T-helper 22 cell (primary cell): ENCODE measurements at places on chromosomes 16 and 17.

- DNase-seq, result no peak
Measured at GRCh38 chr16:11658896-11659708, 9.2 kb upstream of the SNN start.

DNA sequence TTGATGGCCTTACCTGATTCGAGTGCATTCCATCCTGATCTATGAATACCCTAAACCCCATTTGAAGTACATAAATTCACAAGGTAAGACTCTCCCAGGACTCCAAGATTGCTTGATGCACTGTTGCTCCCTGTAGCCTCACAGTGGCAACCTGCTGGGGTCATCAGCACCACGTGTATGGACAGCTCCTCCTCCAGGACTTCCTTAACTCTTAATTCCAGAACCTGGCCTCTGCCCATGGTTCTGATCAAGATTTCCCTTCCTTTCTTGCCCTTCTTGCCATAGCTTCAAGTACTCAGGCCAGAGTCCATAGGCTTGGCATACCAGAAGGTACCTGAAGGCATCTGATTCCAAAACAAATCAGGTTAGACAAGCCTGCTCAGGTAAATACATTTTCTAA, 34.0 kb upstream of the NLK start:
- no peak for DNase-seq

GRCh38 chr17:31564291-31564690, 172.8 kb downstream of the RAB11FIP4 start:
- DNase-seq, result no peak

DNA sequence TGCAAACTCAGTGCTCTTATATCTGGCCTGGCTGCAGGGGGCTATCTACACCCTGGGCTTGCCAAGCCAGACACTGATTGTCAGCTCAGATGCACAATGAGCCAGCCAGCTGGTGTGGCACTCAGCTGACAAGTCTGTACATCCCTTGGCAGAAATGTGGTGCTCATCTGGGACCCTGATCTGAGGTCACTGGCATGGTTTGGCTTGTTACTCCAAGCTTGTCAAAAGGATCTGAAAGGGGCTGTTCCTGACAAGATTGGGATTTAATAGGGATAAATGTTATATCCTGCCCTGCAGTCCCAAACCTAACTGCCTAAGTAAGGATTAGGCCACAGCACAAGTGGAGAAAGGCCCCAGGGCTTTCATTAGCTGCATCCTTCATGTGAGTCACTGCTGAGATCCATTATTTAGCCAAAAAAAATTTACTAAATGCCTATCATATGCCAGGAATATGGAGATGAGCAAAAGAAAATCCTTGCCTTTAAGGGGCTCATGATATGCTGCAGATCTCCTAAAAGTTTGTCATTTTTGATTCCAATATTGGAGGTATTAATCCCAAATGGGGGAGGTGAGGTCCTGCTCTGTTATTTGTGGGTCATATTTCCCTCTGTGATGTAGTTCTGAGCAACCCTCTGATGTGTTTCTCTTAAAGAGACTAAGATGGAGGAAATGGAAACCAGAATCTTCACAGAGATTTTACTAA, 6.3 kb downstream of the SLC6A2 start:
- DNase-seq, result no peak

- DNase-seq, result no peak
Measured at GRCh38 chr17:3695723-3696411, at the start of gene P2RX5. Gene P2RX5 (minus strand): TSS chr17:3696155. CDS start chr17:3696005, 150 bp downstream.

DNA sequence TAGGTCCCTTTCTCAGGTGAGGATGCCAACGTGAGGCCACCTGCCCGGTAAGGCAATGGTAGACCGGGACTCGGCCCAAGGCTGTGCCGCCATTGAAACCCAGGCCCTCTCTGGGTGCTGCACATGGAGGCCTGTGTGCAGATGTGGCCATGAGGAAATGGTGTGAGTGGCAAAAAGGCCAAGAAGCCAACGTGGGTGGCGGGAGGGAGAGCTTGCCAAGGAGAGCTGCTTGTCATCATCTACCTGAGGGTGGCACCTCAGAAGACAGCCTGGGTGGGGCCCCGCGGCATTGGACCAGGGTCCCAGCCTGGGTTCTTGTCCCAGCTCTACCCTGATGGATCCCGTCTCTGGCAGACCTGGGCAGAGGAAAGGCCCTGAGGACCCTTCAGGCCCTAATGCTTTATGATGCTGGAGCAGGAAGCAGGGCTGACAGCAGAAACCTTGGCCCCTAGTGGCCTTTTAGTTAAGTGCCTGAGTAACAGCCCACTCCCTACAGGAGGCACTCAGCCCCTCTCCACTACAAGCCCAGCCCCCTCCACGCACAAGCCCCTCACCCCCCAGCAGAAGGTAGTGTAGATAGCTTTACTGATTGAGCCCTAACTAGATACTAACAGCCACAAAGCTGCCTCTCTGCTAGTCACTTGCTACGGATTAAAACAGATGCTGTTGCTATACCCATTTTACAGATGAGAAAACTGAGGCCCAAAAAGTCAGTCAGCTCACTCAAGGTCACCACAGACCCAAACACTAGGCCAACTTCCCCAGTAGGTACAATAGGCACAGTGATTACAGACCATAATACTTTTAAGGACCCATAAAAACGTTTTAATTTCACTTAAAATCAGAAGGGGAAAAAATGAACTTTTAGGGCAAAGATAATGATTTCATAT, 26.2 kb upstream of the KIFC3 start:
- no peak for DNase-seq

- no peak for DNase-seq
Measured at GRCh38 chr16:1407753-1408152, 6.8 kb downstream of the UNKL start.

- DNase-seq, result no peak
Measured at GRCh38 chr17:7651665-7652387, 1.1 kb downstream of the ATP1B2 start.

- no peak for DNase-seq
Measured at GRCh38 chr16:73616166-73616753, 568.3 kb upstream of the ZFHX3 start.
